Suprapubic skin (tissue), 4 donors: ENCODE measurements at places on chromosomes 12 and 14.

GRCh38 chr14:51806026-51807023 lies 54.1 kb upstream of the GNG2 start:
- DNase-seq, result no peak

DNA sequence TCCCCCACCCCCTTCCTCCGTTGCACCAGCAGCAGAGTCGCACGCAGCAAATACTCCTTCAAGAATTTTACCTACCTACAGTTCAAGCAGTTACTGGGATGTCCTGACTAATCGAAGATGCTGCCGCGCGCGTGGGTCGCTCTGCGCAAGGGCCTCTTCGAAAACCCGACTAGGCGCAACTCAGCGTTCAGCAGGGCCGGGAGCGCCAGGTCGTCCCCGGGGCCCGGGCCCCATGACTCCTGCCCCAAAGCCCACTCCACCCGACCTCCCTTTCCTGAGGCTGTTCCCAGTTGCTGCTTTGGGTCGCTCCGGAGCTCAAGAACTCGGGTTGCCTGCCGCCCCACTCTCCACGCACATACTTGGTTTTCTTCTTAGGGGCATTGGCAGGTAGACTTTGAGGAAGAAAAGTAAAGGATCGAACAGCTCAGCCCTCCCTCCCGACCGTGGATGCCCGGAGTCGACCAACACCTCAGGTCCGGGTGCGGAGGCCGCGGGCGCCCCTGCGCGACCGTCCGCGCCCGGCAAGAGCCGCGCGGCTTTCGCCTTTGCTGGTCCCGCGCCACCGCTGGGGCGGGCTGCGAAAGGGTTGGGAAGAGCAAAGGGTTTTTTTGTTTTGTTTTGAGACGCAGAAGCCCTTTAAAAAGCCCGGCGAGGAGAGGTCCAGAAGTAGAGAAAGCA lies 1.9 kb downstream of the BMP4 start:
- DNase-seq, result no peak

- no peak for DNase-seq
These were observed 390.6 kb downstream of the PAWR start for GRCh38 chr12:79300199-79300568.

GRCh38 chr12:25958428-25959070 lies at the start of gene RASSF8:
Gene RASSF8 (plus strand): TSS chr12:25958682. CDS start chr12:26055344, 96,662 bp downstream.
- no peak for DNase-seq

DNA sequence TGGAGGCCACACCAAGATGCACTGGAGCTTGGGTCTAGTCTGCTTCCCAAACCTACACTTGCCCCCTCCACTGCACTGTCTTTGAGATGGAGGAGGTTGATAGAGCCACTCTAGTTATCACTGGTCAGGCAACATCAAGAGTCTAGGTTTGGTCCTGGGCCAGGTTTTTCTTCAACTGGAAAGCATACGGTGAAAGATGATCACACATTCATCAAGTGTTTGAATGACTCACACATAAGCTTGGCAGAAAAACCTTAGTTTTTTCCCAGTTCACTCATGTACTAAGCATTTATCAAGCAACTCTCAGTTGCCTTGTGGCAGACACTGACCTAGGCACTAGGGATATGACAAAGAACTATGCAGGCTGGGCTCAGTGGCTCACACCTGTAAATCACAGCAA lies 84.5 kb downstream of the PLEKHG3 start:
- no peak for DNase-seq

DNA sequence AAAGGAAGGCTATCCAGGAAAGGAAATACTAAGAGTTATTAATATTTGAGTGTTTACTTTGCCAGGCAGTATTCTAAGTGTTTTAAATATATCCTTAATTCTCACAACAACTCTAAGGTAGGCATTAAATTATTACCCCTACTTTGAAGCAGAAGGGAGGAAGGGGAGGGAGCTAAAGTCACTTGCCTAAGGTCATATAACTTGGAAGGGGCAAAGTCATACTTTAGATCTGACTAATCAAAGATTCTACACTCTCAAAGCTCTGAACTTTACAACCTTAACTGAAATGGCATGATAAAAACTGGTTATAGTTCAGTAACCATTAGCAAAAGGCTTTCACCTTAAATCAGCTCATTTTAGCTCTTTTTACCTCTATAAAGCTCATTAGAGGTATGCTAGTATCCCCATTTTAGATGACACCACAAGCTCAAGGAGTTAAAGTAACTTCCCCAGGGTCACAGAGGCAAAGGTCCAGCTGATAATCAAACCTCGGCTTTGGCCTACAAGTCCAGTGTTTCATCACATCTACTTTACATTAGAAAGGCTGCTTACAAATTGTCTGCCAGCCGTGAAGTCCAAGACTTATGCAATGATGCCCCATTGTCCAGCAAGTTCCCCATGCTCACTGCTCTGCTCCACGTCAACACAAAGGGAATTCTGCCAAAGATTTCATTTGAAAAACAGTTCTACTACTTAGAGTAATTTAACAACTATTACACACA lies 223.9 kb downstream of the MED13L start:
- peak; percentile 70 for DNase-seq

- DNase-seq, result no peak
These were observed 988.6 kb upstream of the TMEM132C start for GRCh38 chr12:127278351-127278750.

- DNase-seq, result no peak
These were observed 26.4 kb downstream of the NOS1 start for GRCh38 chr12:117334855-117335587.

- DNase-seq, result peak; percentile 84
These were observed 98.8 kb downstream of the TMEM132C start for GRCh38 chr12:128365651-128366231.

GRCh38 chr12:4909734-4910501 lies at the start of gene KCNA1:
Gene KCNA1 (plus strand): TSS chr12:4909905. CDS start chr12:4911379, 1,474 bp downstream.
- no peak for DNase-seq

- no peak for DNase-seq
These were observed 20.6 kb downstream of the PIK3C2G start for GRCh38 chr12:18281941-18282340.

DNA sequence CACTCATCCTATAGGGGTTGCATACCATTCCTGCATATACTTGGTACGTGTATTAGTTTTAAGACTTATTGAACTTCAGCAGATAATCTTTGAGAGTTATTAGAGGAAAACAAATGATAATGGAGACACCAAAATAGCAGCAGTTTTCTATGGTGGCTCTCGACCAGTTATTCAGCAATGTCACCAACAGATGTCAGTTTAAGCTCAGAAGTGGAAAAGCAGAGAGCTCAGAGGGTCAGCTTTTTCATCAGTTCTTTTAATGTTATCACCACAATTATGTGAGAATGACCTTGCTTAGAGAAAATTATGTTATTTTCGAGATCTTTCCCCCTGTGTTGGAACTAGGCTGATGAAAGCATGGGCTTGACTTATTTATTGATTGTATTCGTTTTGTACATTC lies 32.0 kb downstream of the PTPN11 start:
- no peak for DNase-seq

DNA sequence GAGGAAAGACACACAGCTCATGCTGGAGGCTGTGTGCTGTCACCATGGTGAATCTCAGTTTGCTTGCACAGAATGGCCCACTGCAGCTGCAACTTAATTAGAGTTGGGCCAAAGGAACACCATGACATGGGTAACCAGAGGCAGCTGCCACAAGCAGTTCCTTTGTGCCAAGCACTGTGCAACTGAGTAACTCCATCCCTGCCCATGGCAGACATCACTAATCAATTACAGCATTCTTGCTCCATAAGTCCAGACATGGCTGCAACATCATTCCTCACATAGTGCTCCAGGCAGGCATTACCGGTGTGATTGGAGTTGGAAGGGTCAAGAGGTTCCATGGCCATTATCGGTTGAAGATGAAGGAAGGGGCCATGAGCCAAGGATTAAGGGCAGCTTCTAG lies 207.0 kb downstream of the RBM19 start:
- no peak for DNase-seq

- DNase-seq, result peak; percentile 31
These were observed 5.3 kb downstream of the MYH7 start for GRCh38 chr14:23430016-23430722.

DNA sequence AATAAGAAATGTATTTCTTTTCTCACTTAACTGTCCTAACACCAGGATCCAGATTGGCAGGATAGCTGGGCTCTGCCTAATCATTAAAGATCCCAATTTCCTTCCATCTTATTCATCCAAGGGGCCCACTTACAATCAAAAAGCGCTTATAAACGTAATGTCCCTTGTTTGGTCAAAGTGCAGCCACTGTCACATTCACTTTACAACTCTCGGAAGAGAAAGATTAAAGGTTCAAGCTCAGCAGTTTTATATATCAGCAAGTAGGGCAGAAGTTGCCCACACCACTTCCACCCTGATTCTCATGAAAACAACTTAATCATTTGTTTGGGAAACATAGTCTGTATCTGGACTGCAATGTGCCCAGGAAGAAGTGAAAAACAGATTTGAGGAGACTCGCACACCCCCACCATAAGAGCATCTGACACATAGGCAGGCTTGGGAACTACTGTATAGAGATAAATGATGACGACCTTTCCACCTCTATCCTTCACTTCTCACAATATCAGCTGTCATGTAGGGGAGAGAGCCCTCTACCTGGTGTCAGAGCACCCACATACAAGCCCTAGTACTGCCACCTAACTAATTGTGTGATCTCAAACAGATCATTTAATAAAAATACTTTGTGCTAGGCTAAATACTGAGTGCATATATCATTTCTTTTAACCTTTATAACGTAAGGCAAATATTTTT lies 80.8 kb downstream of the CAPZA3 start:
- no peak for DNase-seq

- no peak for DNase-seq
These were observed 60.7 kb upstream of the MAP1LC3B2 start for GRCh38 chr12:116498471-116498870.

DNA sequence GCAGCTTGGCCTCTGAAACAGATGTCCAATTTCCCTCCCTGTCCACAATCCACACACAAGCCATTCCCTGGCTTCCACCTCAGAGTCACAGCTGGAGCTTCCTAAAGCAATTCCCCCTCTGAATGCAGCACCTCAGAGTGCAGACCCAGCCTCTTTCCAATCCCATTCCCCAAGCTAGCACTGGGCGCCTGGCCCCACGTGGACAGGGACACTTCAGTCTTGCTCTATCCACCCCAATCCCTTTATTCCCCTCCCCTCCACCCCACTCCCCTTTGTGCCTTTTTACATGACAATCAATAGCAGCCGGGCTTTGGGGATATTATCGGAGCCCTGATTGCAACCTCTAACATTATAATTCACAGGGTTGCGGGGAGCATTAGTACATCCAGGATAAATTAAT lies 292.6 kb downstream of the TTC8 start:
- DNase-seq, result no peak
